ENCODE measurements at places on chromosomes 5 and 9.

DNA sequence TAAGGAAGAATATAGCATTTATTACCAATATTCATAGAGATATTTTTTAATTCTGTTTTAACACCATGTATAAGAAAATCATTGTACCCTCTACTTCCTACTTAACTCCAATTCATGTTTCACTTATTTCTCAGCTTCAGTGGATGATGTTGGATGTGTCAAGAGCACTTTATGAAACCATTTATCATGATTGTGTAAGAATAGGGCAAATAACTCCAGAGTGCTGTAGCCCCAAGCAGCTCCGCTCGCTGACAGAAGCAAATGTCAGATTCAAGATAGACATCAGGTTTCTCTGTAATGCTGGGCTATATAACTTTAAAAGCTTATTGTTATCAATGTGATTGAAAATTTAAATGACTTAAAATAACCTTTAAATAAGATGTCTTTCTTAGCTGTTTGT, 50.4 kb downstream of the MAST4 start:
- no peak for DNase-seq

DNA sequence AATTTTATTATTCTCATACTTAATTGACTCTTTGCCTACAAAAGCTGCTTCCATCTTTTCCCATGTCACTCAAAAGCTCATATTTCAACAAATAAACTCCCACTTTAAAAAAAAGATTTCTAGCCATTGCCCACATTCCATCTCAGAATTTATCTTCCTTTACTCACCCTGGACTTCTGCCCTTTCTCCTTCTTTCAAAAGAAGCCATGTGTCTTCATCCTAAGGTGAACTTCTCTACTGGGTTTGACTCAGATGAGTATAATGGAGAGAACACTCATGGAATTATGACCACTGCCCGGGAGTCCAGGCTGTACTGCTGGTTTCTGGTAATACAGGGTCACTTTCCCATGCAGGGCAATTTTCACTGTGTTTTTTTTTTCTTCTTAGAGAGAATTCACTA, 548.5 kb upstream of the ZNF462 start:
- no peak for DNase-seq

- no peak for DNase-seq
Measured at GRCh38 chr5:32551865-32552264, 33.5 kb upstream of the SUB1 start.

- no peak for DNase-seq
Measured at GRCh38 chr5:21154526-21154925, 1166.5 kb upstream of the CDH18 start.

DNA sequence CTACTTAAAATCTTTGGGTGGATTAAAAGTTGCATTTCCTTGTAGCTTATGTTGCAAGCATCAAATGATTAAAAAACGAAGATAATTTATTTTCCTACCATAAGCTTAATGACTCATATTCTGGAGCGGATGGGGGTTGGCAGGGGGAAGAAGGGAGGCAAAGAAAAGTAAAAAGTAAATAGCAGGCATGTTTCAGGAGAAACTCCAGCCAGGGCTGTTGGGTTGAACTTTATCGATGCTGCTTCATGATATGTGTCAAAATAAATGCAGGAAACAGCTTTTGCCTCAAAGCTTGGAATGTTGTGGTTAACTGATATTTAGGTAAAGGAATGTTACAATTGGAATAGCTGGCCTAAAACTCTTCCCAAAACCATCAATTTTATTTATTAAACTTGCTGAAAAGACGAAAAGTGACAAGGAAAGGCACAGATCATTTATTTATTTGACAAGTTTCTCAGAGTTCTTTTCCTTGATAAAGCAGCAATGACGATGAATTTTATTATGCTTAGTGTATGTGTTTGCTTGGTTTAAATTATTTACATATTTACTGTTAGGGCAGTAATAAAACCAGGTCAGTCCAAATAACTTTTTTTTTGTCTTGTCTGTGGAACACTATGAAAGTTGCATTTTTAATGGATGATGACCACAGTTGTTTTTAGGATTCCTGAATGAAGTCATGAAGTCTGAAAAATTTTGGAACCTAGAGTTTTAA, 177.9 kb downstream of the PCSK1 start:
- DNase-seq, result no peak

GRCh38 chr9:127588740-127589506, 23.2 kb upstream of the STXBP1 start:
- no peak for DNase-seq

- DNase-seq, result no peak
Measured at GRCh38 chr5:175444905-175445456, 999 bp upstream of the DRD1 start.

GRCh38 chr5:180180846-180181245, 28.2 kb downstream of the RASGEF1C start:
- no peak for DNase-seq

GRCh38 chr9:297104-297972, 82.7 kb downstream of the DOCK8 start:
- DNase-seq, result no peak

GRCh38 chr5:7446913-7447312, 51.0 kb downstream of the ADCY2 start:
- DNase-seq, result no peak

- DNase-seq, result no peak
Measured at GRCh38 chr9:21782205-21782604, 20.2 kb upstream of the MTAP start.

DNA sequence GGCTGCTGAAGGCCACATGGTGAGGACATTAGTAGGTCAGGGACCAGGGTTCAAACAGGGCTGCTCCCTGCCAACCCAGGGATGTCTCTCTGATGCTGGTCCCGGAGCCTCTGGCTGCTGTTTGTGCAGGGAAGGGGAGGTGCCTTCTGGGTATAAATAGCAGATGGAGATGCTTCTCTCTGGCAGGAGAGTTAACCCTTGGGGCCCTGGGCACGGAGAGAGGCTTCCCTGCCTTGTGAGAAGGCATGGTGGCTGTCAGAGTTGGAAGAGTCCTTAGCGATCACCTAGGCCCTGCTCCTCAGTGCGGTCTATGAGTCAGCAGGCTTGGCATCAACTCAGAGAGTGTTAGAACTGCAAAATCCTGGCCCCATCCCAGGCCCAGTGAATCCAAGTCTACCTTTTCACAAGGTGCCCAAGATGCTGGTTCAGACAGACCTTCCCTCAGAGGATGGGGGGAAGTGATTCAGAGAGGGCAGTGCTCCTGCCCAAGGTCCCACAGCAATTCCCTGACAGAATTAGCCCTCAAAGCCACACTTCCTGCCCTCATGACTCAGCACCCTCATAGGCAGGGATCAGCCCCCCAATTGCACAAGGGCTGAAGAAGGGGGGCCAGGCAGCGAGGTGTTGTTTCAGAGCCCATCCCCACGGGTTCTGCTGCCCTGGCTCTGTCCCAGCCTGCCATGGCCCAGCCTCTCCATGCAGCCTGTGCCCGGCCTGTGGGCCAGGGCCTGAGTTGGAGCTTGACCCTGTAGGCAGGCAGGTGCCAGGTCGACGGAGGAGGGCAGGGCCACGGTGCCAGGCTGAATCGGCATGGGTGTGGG, 25.6 kb downstream of the CAMK2A start:
- no peak for DNase-seq

GRCh38 chr9:2210201-2210600, 195.1 kb downstream of the SMARCA2 start:
- DNase-seq, result no peak

DNA sequence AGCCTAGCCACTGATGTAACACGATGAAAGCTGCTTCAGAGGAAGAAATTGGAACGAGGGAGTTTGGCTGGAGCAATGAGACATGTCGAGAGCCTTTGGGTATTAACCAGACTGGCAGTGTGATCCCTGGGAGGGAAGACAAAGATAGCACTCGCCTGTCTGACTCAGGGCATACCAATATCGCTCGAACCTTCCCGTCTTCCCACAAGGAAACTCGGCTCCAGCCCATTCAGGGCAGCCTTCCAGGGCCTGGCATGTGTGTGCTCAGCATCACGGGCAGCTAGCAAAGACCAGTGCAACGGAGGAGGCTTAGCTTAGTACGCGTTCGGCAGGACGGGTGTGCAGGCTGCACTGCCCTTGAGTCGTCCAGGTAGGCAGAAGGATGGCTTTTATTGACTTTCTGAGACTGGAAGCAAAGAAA, 356.9 kb upstream of the WWC1 start:
- no peak for DNase-seq

DNA sequence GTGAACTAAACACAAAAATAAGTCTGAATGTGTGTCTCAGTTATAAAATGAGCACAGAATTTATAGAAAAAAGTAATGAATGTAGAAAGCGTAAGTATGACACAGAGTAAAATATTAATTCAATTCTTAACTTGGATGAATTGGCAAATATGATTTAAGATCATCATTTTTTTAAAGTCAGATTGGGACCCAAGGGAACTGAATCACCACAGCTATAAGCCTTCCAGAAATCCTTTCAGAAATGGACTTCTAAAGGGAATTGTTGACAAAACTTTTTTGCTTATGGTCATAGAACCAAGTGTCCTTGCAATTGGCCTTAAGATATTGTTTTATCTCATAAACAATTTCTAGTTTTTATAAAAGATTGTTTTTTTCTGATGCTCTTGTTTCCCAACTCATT, 495.1 kb upstream of the DAB2 start:
- no peak for DNase-seq

GRCh38 chr5:82376307-82376706, 98.2 kb upstream of the RPS23 start:
- no peak for DNase-seq

GRCh38 chr5:16791036-16791705, 144.9 kb downstream of the MYO10 start:
- no peak for DNase-seq

DNA sequence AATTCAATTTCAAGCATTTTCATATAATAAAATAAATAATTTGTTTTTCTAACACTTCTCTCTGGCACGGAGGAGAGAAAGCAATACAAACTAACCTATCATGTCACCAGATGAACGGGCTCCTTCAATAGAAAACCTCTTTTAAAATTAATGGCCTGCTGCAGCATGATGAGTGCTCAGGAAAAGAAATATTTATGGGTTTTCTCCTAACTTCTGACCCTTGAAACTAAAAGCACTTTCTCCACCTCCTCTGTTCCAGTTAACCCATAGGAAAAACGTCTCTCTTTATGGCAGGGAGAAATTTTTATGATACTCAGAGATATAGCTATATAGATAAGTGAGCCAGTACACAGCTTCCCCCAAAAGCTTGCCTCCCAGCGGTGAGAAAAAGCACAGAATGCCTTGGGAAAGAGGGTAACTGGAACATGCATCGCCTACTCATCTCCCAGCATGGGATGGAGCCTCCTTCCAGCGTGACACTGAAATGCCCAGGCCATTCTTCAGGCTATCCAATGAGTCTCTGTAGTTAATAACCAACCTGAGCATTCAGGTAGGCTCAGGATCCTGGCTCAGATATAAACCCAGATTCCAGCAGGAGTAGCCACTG, 963.0 kb upstream of the DMAC1 start:
- DNase-seq, result no peak

- DNase-seq, result no peak
Measured at GRCh38 chr5:74865256-74865803, 857 bp downstream of the FAM169A start.

Measured in CD4-positive, alpha-beta memory T cell (primary cell).